ENCODE measurements at places on chromosomes 4 and X. TPM values are rescaled to one million over a fixed set of nuclear protein-coding genes. Genes with fewer than 3 reads are reported as not detected.

GRCh38 chr4:71065991-71066510 lies 72.6 kb downstream of the DCK start:
- H3K27ac ChIP-seq = no peak overlapping the region
- DNase-seq = no peak
- H3K4me3 ChIP-seq = no peak overlapping the region
- no peaks in the 10 kb centered on the region for H3K4me1 ChIP-seq
- H3K36me3 ChIP-seq = no peaks in the 10 kb centered on the region

FAM9B gene
- not detected for total RNA-seq

ZDHHC15 gene
- total RNA-seq = 3.1 TPM

CSAG3 gene
- not detected for total RNA-seq

GRCh38 chrX:40415675-40416074 lies 165.1 kb upstream of the ATP6AP2 start:
- no peak overlapping the region for H3K4me3 ChIP-seq
- no peak for DNase-seq
- no peaks in the 10 kb centered on the region for H3K36me3 ChIP-seq
- no peak overlapping the region for H3K27ac ChIP-seq
- H3K4me1 ChIP-seq = no peaks in the 10 kb centered on the region

DNA sequence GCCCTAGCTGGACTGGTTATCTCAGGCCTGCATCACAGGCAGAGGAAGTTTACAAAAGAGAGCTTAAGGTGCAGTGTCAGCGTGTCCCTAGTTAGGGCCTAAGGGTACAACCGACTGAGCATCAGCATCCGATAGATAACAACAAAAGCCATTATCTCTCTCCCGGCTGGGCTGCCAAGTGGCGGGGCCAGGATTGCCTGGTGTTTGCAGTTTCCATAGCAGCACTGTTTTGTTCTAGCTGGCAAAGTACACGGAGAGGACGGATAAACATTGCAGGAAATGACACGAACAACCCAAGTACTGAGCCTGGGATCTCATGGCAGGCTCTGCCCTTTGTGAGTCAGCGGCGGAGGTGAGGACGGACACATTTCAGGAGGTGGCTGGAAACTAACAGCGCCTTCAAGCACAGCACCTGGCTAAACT lies 104.7 kb upstream of the NOCT start:
- peaks cover 17% of the 10 kb centered on the region for H3K4me1 ChIP-seq
- H3K4me3 ChIP-seq = no peak overlapping the region
- H3K36me3 ChIP-seq = no peaks in the 10 kb centered on the region
- H3K27ac ChIP-seq = no peak overlapping the region

MAGEA11 gene
- not detected for total RNA-seq

SNX25 gene
- total RNA-seq = 29.4 TPM

DNA sequence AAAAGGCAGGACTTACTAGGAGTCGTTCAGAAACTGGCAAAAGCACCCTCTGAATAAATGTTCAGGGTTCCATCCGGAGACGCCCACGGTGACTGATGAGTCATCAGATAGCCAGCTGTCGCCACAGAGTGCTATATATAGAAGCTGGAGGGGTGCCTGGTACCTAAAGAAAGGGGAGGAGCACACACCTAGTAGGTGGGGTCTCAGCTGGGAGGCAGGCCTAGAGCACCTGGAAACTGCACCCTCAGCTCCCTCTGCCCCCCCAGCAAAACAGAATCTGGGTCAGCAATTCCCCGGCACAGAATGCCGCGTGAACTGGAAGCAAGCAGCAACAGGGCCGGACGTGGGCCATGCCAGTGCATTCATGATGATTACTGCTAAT lies 242.0 kb downstream of the BCOR start:
- H3K27me3 ChIP-seq = no peaks in the 10 kb centered on the region
- no peak overlapping the region for H3K4me3 ChIP-seq
- DNase-seq = no peak
- H3K27ac ChIP-seq = no peak overlapping the region
- H3K36me3 ChIP-seq = no peaks in the 10 kb centered on the region

C4orf51 gene
- not detected for total RNA-seq

DUSP9 gene
- total RNA-seq = not detected

PCDH18 gene
- total RNA-seq = 49.6 TPM

DNA sequence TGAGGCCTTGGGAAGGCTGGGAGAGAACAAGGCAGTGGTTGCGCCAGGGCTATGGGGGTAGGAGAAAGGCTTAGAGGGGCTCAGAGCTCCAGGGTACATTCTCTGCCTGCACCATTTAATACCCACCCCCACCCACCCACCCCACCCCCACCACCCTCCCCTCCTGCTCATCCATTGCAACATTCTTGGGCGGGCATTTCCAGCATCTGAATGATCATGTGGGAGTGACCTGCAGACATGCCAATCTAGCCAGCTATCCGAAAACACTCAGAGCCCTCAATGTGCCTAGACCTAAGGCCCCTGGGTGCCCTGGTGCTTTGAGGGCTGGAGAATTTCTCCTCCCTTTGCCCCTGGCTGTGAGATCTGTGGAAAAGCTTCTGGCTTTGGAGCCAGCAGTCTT lies 3.1 kb downstream of the SLC34A2 start:
- H3K4me3 ChIP-seq = no peak overlapping the region
- H3K36me3 ChIP-seq = no peaks in the 10 kb centered on the region
- H3K27ac ChIP-seq = no peak overlapping the region
- peaks cover 24% of the 10 kb centered on the region for H3K27me3 ChIP-seq

IQSEC2 gene
- 20.4 TPM for total RNA-seq
